Spinal cord (tissue), 10 donors: ENCODE measurements at places on chromosomes 11 and 22.

DNA sequence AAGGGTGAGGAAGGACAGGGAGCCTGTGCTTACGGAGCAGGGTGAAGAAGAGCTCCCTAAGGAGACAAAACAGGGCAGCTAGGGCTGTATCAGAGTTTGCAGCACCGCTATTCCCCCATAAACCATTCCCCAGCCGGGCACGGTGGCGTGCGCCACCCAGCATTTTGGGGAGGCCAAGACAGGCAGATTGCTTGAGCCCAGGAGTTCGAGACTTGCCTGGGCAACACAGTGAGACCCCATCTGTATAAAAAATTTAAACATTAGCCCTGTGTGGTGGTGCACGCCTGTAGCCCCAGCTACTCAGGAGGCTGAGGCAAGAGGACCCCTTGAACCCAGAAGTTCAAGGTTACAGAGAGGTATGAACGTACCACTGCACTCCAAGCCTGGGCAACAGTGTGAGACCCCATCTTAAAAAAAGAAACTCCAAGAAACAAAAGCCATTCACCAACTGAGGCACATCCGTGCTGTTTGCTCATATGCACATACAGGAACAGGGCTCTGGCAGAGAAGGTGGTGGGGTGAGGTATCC is 4.7 kb downstream of the GAL3ST1 start:
- DNase-seq: no peak

DNA sequence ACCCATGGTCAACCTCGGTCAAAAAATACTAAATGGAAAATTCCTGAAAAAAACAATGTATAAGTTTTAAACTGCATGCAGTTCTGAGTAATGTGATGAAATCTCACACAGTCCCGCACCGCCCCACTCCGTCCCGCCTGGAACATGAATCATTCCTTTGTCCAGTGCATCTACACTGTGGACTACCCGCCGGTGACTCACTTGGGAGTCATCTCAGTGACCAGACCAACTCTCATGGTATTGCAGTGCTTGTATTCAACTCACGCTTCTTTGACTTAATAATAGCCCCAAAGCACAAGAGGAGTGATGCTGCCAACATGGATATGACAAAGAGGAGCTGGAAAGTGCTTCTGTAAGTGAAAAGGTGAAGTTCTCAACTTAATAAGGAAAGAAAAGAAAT is 48.8 kb downstream of the ARHGAP32 start:
- no peak for DNase-seq

GRCh38 chr11:134754521-134755198 is 342.6 kb upstream of the B3GAT1 start:
- no peak for DNase-seq

DNA sequence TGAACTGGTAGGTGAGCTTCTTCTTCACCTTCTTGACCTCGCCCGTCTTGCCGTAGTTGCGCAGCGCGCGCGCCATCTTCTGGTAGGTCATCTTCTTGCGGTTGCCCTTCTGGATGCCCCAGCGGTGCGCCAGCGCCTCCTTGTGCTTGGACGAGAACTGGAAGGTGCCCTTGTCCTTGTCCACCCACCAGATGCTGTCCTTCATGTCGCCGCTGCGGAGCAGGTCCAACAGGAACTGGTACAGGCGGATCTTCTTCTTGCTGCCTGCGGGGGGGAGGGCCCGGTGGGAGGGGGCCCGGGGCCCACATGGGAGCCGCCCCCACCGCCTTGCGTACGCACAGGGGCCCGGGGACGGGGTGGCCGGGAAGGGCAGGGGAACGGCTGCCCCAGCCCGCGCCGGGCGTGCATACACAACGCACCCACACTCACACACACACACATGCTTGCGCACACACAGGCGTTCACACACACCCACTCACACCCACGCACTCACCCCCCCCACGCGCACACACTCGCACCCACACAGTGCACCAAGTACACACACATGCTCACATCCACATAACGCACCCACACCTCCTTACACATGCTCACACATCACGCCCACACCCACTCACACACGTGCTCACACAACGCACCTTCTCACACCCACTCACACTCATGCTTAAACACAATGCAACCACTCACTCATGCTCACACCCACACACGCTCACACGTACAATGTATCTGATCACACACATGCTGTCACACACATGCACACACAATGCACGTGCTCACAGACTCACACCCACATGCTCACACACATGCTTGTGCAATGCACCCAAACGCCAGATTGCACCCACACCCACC is 3.0 kb upstream of the MYBPC3 start:
- DNase-seq: peak; percentile 52

DNA sequence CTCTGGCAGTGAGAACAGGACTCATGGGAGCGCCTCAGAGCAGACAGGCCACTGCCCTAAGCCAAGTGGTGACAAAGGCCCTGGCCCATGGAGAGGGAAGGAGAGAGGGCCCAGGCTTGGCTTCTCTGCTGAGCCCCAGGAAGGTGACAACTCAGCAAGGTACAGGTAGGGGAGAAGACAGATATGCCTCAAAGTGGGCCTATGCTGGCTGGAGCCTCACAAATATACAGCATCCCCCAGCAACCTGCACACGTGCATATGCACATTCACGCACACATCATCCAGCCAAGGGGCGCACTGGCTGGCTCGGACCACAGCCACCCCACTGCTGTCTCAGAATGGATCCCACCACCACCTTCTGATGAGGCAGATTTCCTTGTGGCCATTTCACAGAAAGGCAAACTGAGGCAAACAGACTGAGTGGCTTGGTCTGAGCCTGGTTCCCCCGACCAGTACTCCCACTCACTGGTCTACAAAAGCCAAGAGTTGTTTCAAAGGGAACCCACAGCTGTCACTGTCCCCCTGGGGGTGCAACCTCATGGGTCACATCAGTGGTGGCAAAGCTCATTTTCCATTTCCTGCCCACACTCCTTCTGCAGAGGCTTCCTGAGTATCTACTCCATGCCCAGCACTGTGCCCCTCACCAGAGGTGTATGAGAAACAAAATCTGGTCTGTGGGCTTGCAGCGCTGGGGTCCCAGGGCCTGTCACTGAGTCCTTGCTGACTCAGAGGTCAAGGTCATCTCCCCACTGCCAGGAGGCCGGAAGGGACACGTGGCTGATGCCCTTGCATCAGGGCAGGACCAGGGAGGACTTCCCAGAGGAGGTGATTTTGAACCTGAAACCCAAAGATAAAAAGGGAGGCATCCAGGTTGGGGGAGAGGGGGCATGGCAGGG is 67.3 kb upstream of the PRR5 start:
- DNase-seq: no peak

- no peak for DNase-seq
Measured at GRCh38 chr11:19889531-19889930, 176.9 kb downstream of the NAV2 start.

DNA sequence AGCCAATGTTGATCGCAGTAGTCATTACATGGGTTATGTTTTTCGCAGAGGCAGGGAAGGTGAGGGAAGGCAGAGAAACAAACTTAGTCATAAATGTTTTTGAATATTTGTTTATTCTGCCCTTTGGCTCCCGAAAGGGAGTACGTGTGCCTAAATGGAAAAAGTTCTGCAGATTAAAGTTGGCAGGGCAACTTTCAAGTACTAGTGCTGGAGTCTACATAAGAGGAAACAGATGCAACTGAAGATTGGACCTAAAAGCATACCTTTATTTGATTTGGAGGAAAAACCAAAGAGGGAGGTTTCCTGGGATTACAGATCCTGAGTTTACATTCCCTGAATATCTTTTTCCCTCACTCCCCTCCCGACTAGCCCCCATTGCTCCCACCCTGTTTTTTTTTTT is 5.7 kb downstream of the HSD17B12 start:
- no peak for DNase-seq

DNA sequence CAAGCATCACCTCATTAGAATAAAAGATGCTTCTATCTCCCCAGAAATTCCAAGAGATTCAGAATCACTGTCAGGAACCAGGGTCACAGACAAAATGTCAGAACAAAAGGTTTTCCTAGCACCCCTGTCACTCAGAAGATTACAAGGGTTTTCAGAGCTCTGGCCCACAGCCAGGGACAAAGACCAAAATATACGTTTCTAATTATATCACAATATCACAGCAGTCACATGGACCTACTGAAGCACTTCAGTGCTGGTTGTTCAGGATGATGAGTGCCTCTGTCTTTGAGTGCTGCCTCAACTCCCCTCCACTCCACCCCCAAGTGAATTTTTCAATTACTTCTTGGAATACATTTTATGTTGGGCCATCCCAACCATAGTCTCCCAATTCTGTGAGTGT is 21.9 kb upstream of the RTL6 start:
- DNase-seq: no peak

DNA sequence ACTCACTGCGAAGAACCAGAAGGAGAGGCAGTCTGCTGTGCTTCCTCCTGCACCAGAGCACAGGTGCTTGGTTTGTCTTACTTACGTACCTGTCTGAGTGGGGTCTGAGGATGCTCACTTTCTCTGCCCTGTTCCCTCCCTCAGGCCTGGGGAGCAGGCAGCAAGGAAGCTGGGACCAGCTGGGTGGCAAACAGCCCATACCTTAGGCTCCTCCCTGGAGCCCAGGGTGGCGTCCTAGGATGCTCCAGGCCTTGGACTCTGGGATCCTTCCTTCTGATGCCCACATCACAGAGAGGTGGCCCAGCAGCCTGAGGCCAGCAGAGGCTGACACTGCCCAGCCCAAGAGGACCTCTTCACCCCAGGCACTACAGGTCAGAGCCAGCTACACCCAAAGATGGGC is 593.2 kb downstream of the BRD1 start:
- DNase-seq: no peak
